Activated CD8-positive, alpha-beta memory T cell treated with anti-CD3 and anti-CD28 coated beads, Interleukin-2, amount 10 ng/mL, durations not matched to agents 7 days and 5 days (primary cell): ENCODE measurements at places on chromosomes 7 and 10. TPM values are rescaled to one million over a fixed set of nuclear protein-coding genes. Genes with fewer than 3 reads are reported as not detected.

TUBAL3 gene
- not detected for total RNA-seq

GRCh38 chr10:34575882-34576281, 239.2 kb downstream of the PARD3 start:
- no peak overlapping the region for H3K4me3 ChIP-seq
- H3K36me3 ChIP-seq = no peaks in the 10 kb centered on the region
- H3K27ac ChIP-seq = no peak overlapping the region
- DNase-seq = no peak
- no peaks in the 10 kb centered on the region for H3K4me1 ChIP-seq

ADGRA1 gene
- total RNA-seq = not detected

CALY gene
- not detected for total RNA-seq

- H3K27me3 ChIP-seq = peaks cover 3% of the 10 kb centered on the region
- no peaks in the 10 kb centered on the region for H3K36me3 ChIP-seq
- DNase-seq = no peak
- no peaks in the 10 kb centered on the region for H3K4me1 ChIP-seq
- H3K27ac ChIP-seq = no peak overlapping the region
These were observed 345.6 kb downstream of the MDFIC start for GRCh38 chr7:115267503-115267902.

DNA sequence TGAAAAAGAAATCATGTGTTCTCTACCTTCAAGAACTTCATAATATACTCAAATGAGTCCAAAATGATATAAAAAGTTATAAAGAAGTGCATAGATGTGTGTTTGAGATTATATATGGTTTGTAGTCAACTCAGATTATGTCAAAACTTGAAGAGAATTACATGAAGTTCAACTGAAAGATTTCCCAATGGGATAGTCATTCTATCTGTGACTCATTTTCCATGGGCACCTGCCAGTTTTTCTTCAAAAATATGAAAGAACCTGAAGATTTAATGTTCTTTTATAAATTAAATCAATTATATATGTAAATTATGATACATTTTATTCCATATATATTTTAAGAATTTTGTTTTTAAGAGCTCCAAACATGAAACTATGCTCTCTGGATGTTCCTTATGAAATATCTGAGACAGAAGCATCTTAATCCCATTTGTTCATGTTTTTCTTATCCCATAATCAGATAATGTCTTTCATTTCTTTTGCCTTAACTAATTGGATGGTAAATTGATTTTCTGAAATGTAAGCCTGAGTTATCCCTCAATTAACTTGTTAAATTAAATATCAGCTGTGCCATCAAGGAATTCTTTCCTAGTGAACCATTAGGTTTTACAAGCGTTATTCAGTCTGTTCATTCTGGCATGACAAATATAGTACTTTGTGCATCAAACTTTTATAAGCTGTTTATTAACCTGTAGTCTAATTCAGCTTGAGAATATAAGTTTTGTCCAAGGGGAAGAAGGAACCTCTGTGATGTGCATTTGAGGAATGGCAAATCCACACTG, 387.1 kb downstream of the IPMK start:
- H3K27ac ChIP-seq = no peak overlapping the region
- H3K4me1 ChIP-seq = no peaks in the 10 kb centered on the region
- DNase-seq = no peak
- no peaks in the 10 kb centered on the region for H3K27me3 ChIP-seq
- H3K36me3 ChIP-seq = no peaks in the 10 kb centered on the region
- no peak overlapping the region for H3K4me3 ChIP-seq

GRCh38 chr10:47322300-47323061, at the start of gene GDF2:
GDF2 (plus strand) TSS chr10:47322454; CDS start chr10:47322669, 215 bp downstream.
- DNase-seq = no peak
- no peaks in the 10 kb centered on the region for H3K36me3 ChIP-seq
- no peak within 1 kb of the TSS for H3K27ac ChIP-seq
- no peak within 1 kb of the TSS for H3K4me3 ChIP-seq
- H3K27me3 ChIP-seq = peaks cover 4% of the 10 kb centered on the region
